ENCODE measurements at places on chromosomes 12 and 14.

- no peak for DNase-seq
Measured at GRCh38 chr12:46100551-46101484, 110.4 kb upstream of the SCAF11 start.

- peak; percentile 89 for DNase-seq
Measured at GRCh38 chr12:14931359-14931758, 7.0 kb downstream of the ERP27 start.

DNA sequence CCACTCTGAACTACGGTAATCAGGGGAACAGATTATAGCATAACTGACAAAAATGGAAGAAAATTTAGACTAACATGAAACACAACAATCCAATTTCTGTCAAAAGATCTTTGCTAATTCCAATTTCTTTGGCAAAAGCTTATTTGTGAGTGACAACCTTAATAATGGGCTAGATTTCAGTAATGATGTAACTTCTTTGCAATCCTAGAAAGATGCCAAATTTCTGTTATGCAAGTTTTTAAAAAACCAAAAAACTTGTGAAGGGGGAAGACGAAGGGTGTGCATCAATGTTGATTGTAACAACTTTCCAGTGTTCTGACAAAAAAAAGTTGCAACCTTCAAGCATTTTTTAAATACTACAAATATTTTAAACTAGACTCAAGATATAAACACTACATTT is 59.9 kb downstream of the DICER1 start:
- DNase-seq: no peak

DNA sequence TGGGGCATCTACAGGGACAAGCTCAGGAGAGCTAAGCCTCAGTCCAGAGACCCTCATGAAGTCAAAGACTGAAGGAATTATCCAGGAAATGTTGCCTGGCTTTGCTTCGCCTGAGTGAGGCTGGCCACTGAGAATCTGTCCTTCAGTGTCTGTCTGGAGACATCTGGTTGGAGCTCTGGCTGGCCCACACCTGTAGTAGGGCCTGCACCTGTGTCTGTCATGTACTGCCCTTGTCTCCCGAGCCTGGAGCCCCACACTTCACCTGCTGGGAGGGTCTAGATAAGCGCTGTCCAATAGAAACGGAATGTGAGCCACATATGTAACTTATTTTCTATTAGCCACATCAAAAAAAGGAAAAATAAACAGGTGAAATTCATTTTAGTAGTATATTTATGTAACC is 9.9 kb upstream of the HDAC7 start:
- no peak for DNase-seq

All from DMS79 treated with DMSO at 0.1 percent for 48 hours (cell line).